Retinal pigment epithelial cell (primary cell): ENCODE measurements at places on chromosomes 5 and 9.

- DNase-seq = no peak
Measured at GRCh38 chr9:36815566-36816348, 218.3 kb downstream of the PAX5 start.

GRCh38 chr9:129778469-129778868, 24.5 kb upstream of the TOR1B start:
- DNase-seq = no peak

DNA sequence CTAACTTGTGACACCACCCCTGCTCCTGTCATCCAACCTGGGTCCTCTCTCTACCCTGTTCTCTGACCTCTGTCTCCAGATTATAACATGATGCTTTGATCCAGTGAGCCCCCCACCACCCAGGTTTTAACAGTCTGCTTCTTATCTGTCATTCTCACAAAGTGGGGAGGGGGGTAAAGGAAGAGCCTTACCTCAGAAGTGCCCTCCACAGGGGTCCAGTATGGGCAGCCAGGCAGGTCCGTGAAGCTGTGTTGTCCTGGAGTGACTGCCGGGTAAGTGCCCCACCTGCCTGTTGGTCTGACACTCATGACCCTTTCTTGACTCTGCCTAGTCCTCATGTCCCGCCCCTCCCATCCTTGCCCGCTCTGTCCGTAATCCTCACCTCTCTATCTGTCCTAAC, 3.4 kb downstream of the IL11RA start:
- no peak for DNase-seq

- no peak for DNase-seq
Measured at GRCh38 chr5:115375893-115376292, 79.4 kb upstream of the CCDC112 start.

- no peak for DNase-seq
Measured at GRCh38 chr9:86545090-86545489, 190.9 kb upstream of the TUT7 start.

- DNase-seq = no peak
Measured at GRCh38 chr5:89353837-89354551, 471.0 kb upstream of the MEF2C start.

DNA sequence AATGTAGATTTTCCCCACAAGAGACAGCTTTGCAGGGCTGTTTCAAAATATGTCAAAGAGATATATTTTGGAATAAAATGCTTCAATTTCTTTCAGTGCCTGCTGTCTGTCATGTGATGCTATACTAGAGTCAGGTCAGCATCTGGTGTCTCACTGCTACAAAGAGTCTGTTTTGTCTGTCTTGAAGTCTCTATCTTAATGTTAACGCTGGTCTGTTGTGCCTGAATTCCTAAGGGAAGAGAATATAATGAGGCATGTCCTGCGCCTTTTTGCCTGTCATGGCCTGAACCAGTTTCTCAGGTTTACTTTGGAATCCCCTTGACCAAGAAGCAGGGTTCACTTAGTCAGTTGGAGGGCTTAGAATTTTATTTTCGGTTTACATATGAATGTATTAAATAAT, 176.4 kb downstream of the PDZD2 start:
- DNase-seq = no peak

- peak; percentile 81 for DNase-seq
Measured at GRCh38 chr5:177546258-177546741, 8.1 kb downstream of the FAM193B start.
